Stimulated activated CD4-positive, alpha-beta T cell treated with anti-CD3 and anti-CD28 coated beads, Interleukin-15, amount 100 ng/mL, for 48 hours (primary cell): ENCODE measurements at places on chromosomes 1 and 21.

GRCh38 chr1:42319871-42320484 is 15.1 kb downstream of the FOXJ3 start:
- no peak for DNase-seq

DNA sequence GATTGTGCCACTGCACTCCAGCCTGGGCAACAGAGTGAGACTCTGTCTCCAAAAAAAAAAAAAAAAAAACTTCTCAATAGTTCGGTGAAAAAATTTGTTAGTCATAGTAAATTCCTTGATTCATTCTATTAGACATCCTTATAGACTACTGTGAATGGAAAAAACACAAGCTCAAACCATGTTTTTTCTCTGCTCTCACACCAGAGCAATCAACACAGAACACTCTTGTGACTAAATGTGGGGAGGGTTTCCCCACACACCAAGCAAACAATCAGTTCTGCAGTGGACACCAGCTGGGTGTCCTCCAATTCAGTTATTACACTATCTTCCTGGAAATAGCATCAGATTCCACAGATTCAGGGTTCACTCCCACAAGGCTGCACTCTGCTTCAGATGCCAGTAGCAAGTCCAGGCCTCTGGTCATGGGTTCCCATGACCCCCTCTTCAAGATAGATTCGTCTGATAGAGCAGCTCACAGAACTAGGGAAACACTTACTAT is 69.1 kb upstream of the TEKT2 start:
- DNase-seq, result no peak

DNA sequence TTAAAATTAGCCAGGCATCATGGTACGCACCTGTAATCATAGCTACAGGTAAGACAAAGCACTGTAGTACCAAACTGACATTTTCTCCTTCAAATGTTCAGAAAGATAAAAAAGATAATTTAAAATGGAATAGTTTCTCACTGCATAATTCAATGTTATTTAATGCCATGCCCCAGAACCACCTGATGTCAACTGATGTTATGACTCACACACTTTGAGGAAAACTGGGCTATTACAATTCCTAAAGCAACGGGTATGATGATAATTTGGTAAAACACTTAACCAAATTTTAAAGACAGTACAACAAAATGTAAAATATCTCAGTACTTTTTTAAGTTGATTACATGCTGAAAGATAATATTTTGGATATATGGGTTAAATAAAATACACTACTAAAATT is 22.9 kb upstream of the PLEKHO1 start:
- no peak for DNase-seq

DNA sequence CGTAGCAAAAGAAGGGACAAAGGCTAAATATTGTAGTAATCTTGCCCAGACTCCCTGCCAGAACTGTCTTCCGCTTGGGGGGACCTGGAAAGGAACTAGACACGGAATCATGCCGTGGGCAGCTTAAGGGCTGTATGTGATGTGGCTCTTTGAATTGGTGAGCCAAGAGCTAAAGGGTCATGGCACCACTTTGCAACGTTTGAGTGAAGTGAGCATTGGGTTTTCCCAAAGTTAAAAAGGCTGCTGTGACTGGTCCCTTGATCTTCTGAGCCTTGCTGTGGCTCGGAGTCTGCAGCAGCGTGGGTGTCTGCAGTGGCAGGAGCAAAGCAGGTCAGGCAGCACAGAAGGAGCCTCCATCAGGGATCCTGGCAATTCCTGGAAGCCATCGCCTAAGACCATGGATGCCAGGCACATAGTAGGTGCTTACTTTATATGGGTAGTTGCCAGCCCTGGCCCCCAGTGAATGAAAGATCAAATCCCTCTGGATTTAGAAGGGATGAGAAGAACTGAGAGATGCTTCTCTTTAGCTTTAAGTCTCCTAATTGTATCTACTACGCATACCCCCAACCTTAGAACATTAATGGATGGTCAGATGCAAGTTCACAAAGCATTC is 1.8 kb downstream of the SMYD2 start:
- DNase-seq, result no peak

- no peak for DNase-seq
Measured at GRCh38 chr1:109589177-109589576, 30.2 kb downstream of the GNAT2 start.

DNA sequence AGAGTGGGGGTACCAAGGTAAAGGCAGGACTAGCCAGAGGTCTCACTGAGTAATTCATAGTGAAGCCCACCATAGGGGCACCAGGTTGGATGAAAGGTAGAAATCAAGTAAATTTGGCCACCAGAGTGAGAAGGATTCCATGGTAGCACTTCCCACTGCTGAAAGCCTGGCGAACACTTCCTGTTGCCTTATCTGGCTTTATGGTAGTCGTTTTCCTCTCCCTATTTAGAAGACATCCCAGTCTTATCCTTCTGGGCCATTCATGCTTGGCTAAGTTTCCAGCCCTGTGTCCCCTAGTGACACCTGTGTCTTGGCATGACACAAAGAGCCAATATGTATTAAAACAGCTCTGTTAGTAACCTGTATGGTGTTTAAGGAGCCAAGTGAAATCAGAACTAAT is 74.3 kb upstream of the SIPA1L2 start:
- no peak for DNase-seq

DNA sequence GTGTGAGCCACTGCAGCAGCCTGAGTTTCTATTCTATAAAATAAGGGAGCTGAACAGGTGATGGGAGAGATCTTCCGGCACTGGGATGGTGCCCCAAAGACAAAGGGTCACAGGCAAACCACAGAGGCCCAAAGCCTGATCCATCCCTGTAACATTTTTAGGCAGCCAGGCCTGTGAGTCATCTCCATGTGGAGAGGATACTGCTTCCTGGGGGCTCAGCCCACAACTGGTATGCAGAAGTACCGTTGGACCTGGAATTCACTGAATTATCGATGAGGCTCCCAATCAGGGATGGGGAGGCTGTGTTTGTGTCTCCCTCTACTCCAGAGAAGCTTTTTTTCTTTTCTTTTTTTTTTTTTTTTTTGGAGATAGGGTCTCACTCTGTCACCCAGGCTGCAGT is 48.8 kb upstream of the WASF2 start:
- no peak for DNase-seq

- no peak for DNase-seq
Measured at GRCh38 chr1:22140694-22141093, 2.2 kb downstream of the WNT4 start.

DNA sequence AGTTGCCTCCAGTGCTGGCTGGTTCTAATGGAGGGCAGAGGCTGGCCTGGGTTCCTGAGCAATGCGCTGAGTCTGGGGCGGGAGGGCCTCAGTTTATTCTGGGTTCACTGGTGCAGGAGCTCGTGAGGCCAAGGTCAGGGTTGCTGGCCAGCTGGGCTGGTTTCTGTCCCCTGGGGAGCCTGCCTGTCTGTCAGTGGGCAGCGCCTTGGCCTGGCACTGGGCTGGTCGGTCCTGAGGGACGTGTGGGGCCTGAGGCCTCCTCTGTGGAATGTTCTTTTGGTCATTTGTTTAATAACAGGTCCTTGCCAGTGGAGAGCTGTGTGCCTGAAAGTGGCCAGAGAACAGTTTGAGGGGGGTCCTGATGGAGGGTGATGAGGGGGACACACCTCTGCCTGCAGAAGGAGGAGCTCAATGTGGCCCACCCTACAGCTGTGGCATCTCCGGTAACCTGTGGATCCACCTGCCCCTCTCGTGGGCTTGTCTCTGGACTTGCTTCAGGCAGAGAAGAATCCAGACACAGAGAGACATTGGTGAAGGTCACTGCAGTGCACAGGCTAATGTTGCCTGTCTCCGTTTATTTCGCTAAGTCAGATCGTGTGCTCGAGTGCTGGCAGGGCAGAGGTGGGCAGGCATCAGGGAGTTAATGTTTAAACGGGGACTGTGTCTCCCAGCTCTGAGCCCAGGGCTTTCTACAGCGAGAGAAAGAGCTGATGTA is 34.6 kb downstream of the COQ8A start:
- no peak for DNase-seq
